ENCODE measurements at places on chromosomes 1 and 21. TPM values are rescaled to one million over a fixed set of nuclear protein-coding genes. Genes with fewer than 3 reads are reported as not detected.

The SH3BGRL3 gene
- 805 TPM for polyA plus RNA-seq

The COL9A2 gene
- 0.73 TPM for polyA plus RNA-seq

The PDE9A gene
- 4.8 TPM for polyA plus RNA-seq

The ZBTB48 gene
- polyA plus RNA-seq, result 28.7 TPM

The ZNHIT6 gene
- 19.0 TPM for polyA plus RNA-seq

The SPATA45 gene
- not detected for polyA plus RNA-seq

The COA7 gene
- polyA plus RNA-seq, result 4.2 TPM

The SCMH1 gene
- 4.3 TPM for polyA plus RNA-seq

The CYP4X1 gene
- not detected for polyA plus RNA-seq

The OVAAL gene
- not detected for polyA plus RNA-seq

The ACTA1 gene
- polyA plus RNA-seq, result not detected

The CELA2A gene
- polyA plus RNA-seq, result not detected

The OR14K1 gene
- not detected for polyA plus RNA-seq

The NTMT2 gene
- not detected for polyA plus RNA-seq

The OR6F1 gene
- polyA plus RNA-seq, result not detected

The KRTAP19-1 gene
- polyA plus RNA-seq, result not detected

The EXTL1 gene
- polyA plus RNA-seq, result not detected

The PMVK gene
- 45.7 TPM for polyA plus RNA-seq

The FCRL6 gene
- 2.1 TPM for polyA plus RNA-seq

The ATP6V1G3 gene
- not detected for polyA plus RNA-seq

The LCE2B gene
- not detected for polyA plus RNA-seq

The GBP6 gene
- polyA plus RNA-seq, result 0.18 TPM

The CCDC17 gene
- polyA plus RNA-seq, result not detected

The TARDBP gene
- 46.6 TPM for polyA plus RNA-seq

The HMCN1 gene
- not detected for polyA plus RNA-seq

The GNAT2 gene
- not detected for polyA plus RNA-seq

The EPHA2 gene
- not detected for polyA plus RNA-seq

The ARHGAP30 gene
- polyA plus RNA-seq, result 136 TPM

The TNFRSF18 gene
- not detected for polyA plus RNA-seq

The C1orf185 gene
- not detected for polyA plus RNA-seq

The PGLYRP4 gene
- polyA plus RNA-seq, result not detected

The SYPL2 gene
- polyA plus RNA-seq, result not detected

The MYBPH gene
- polyA plus RNA-seq, result not detected

The OR2L13 gene
- polyA plus RNA-seq, result not detected

The TRIM33 gene
- polyA plus RNA-seq, result 23.2 TPM

The BCAR3 gene
- 0.28 TPM for polyA plus RNA-seq

The C8A gene
- not detected for polyA plus RNA-seq

The COL6A1 gene
- 1.7 TPM for polyA plus RNA-seq

The TOR3A gene
- 40.5 TPM for polyA plus RNA-seq

The CD48 gene
- polyA plus RNA-seq, result 200 TPM

The OPN3 gene
- 24.4 TPM for polyA plus RNA-seq

The OR2AK2 gene
- not detected for polyA plus RNA-seq

The WNT3A gene
- not detected for polyA plus RNA-seq

The SGIP1 gene
- not detected for polyA plus RNA-seq

The TMEM269 gene
- not detected for polyA plus RNA-seq

The EDARADD gene
- polyA plus RNA-seq, result 2.5 TPM

The DMRTA2 gene
- not detected for polyA plus RNA-seq

The FALEC gene
- 0.38 TPM for polyA plus RNA-seq

Data from naive thymus-derived CD8-positive, alpha-beta T cell (primary cell).